Adrenal gland (tissue), 19 donors: ENCODE measurements at places on chromosomes 4 and X. TPM values are rescaled to one million over a fixed set of nuclear protein-coding genes. Genes with fewer than 3 reads are reported as not detected.

The UCP1 gene
- total RNA-seq = not detected

The OTC gene
- total RNA-seq = not detected

The PWWP3B gene
- total RNA-seq = 21.6 TPM

The RBMXL3 gene
- total RNA-seq = not detected

The GPR82 gene
- 0.38 TPM for total RNA-seq

DNA sequence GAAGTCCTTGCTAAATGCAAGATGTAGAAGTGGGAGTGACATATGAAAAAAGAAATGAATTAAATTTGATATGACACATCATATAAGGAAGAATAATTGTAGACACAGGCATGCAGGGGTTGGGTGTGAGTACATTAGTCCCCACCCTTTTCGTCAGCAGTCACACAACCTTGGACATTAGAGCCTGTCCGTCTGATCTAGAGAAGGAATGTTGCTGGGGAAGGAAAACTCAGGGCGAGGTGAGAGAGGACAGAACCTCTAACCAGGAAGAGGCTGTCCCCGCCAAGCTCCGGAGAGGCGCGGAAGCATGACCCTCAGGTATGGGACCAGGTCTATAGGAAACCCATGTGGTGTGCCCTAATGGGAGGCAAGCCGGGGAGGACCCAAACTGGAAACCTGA lies 102.1 kb downstream of the RELL1 start:
- DNase-seq = no peak

DNA sequence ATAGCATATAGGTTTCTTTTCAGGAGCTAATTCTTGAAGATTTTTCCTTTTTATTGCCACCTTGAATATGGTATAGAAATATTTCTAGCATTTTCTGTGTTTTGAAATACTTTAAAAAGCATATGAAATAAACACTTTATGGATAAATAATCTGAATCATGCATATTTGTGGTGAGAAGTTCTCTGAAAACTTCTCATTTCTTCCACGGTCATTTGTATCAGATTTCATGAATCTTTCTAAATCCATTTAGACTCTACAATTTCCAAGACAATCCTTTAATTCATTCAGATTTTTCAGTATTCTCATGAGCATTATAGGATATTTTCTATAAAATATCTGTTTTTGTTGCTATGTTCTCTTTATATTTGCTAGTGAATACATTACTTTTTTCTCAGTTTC lies 16.2 kb upstream of the CA5B start:
- DNase-seq = no peak

DNA sequence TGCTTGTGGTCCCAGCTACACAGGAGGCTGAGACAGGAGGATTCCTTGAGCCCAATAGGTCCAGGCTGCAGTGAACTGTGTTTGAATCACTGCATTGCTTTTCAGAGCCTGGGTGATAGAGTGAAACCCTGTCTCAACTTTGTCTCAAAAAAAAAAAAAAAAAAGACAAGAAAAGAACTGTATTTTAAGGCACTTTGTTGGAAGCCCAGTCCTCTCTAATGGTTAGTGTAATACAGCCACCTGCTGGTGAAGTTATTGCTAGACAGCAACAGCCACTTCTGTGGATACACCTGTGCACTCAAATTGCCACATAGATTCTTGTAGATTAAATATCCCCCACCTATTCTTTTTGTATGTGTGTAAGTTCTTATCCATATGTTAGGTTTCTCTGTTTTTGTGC lies 10.1 kb upstream of the FGG start:
- DNase-seq = no peak

- no peak for DNase-seq
Measured at GRCh38 chr4:105306158-105306781, 159.6 kb downstream of the TET2 start.

- DNase-seq = no peak
Measured at GRCh38 chrX:21166272-21166982, 207.8 kb upstream of the CNKSR2 start.

- no peak for DNase-seq
Measured at GRCh38 chr4:172348426-172348825, 535.2 kb downstream of the GALNTL6 start.

- DNase-seq = no peak
Measured at GRCh38 chrX:109830157-109830703, 97.2 kb upstream of the ACSL4 start.

DNA sequence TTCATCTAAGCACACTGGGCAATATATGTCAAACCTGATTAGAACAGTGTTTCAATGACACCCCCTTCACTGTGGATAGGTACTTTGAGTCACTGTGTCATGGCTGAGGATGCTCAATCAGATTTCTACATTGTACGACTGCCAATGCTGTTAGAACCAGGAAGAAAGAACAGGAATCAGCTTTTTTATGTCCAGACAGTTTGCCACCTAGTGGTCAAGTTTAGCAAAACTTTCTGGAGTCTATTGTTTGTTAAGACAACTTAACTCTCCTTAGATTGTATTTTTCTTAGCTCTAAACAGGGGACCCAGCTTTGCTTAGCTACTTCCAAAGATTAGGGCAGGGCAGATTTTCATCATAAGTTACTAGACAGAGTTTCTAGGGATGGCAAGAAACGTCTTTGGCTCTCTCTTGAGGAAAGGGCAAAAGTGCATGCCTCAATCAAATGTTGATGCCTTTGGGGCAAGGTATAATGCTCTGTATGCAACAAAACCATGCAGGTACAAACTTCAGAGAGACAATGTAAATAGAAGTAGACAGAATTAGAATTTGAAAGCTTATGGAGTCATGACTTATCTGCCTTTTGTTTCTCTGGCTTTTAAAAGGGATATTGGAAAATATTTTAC lies 40.5 kb upstream of the BMP3 start:
- no peak for DNase-seq
